ENCODE measurements at places on chromosomes 2 and 18.

- DNase-seq, result no peak
These were observed 69.6 kb downstream of the MDH1 start for GRCh38 chr2:63658176-63658968.

DNA sequence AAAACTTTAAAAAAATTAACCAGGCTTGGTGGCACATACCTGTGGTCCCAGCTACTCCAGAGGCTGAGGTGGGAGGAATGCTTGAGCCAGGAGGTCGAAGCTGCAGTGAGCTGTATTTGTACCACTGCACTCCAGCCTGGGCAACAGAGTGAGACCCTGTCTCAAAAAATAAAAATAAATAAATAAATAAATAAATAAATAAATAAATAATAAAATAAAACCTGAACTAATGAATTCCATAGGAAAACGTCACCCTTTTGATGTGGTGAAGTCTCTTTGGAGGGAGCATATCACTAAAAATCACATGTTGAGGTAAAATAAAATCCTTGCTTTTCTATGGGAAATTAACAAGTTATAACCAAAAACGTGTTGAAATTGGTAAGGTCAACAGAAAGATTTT, 29.6 kb upstream of the ITGAV start:
- DNase-seq, result no peak

- DNase-seq, result no peak
These were observed 81.2 kb upstream of the LTBP1 start for GRCh38 chr2:32865399-32866068.

DNA sequence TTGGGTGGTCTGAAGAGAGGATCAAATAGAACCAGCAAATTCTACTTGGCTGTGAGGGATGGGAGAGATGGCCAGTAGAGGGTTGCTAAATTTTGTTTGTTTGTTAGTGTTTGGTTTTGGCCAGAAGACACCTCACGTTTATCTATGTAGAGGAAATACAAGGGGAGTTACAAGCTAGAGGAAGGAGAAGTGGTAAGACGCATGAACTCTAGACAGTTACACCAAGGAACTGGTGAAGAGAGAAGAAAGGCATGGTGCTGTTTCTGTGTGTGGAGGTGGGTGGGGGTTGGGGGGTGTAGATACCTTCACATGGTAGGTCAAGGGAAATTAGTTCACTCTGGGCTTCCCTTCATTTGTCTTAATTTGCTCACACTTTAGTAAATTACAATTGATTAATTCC, 25.6 kb downstream of the RASGRP3 start:
- DNase-seq, result no peak

DNA sequence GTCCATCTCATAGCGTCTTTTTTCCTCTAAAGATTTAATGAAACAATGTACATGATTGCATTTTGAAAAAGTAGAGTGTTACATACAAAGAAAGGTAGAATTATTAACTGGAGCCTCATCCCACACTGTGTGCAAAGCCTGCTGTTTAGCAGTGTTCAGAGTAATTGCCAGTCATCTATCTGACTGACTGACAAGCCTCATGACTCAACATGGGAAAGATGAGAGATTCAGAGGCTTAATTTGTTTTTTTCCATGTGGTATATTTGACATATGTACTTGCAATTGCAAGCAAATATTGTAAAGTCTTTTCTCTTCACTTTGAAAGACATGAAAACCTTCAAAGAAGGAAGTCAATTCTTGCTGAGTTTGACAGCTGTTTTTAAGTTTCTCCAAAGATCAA, 14.7 kb downstream of the PCARE start:
- DNase-seq, result no peak

- no peak for DNase-seq
These were observed 19.5 kb downstream of the WIPF1 start for GRCh38 chr2:174577967-174578589.

DNA sequence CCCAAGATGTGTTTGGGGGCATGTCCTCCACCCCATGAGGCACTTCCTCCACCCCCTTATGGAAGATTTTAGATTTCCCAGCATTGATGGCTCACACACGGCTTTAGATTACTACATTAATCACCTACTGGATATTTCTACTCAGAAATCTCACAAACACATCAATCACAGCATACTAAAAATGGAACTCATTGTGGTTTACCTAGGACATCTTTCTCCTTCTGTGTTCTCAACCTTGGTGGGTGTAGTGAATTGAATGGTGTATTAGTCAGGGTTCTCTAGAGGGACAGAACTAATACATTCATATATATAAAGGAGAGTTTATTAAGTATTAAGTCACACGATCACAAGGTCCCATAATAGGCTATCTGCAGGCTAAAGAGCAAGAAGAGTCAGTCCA, 82.1 kb upstream of the CYRIA start:
- DNase-seq, result no peak

DNA sequence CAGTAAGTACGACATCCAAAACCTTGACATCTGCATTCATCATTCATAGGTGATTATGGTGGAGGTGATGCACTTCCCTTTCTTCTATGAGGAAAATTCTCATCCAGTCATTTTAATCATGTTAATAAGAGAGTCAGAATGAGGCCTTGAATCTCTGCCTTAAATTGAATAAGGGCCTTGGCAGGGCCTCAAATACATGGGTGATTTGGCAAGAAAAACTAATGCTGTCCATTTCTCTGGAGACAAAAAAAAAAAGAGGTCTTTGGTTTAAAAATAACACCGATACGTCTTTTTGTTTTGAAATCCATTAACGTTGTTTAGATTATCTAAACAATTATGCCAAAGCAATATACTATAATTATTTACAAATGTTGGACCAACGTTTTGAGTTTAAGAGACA, 8.1 kb downstream of the COLEC12 start:
- DNase-seq, result no peak

DNA sequence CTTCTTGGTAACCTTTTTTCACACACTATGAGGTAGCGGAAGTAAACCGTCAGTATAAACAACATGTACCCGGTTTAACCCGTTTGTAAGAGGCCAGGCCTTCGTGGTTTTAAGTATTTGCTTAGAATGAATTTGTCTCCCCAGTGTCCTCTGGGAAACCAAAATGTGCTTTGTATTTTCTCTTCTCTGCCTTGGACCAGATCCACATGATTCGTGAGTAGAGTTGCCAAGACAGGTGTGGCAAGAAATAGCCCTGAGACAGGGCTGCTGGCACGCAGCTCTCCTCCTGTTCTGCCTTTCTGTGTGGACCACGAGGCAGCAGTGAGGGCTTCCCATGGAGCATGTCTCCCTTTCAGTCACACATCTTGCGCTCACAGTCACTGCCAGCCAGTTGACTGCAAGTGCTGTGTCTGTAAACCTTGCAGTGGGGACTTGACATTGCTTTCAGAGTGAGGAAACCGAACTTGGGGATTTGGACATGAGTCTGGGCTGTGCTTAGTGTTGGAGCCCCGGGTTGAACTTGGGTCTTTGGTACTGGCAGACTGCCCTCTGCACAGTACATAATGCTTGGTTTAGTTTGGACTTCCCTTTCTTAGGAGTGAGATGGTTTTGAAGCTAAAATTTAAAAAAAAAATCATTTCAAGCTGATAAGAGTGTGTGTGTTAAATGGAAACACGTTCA, 19.1 kb downstream of the BCL2L11 start:
- no peak for DNase-seq

DNA sequence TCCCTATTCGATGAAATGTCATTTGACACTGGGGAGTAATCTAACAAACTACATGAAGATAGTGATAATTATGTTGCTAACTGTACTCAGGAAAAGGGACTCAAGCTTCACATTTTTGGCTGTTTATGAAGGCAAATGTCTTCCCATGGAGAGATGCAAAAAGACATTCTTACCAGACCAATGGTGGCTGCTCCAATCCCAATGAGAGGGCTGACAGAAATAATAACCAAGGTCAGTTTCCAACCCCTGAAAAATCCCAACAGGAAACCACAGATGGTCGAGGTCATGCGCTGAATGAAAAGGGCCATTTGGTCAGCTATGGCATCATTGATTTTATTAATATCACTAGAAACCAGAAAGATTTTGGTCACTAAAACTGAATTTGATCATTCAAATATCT, 37.6 kb downstream of the ABCB11 start:
- no peak for DNase-seq

DNA sequence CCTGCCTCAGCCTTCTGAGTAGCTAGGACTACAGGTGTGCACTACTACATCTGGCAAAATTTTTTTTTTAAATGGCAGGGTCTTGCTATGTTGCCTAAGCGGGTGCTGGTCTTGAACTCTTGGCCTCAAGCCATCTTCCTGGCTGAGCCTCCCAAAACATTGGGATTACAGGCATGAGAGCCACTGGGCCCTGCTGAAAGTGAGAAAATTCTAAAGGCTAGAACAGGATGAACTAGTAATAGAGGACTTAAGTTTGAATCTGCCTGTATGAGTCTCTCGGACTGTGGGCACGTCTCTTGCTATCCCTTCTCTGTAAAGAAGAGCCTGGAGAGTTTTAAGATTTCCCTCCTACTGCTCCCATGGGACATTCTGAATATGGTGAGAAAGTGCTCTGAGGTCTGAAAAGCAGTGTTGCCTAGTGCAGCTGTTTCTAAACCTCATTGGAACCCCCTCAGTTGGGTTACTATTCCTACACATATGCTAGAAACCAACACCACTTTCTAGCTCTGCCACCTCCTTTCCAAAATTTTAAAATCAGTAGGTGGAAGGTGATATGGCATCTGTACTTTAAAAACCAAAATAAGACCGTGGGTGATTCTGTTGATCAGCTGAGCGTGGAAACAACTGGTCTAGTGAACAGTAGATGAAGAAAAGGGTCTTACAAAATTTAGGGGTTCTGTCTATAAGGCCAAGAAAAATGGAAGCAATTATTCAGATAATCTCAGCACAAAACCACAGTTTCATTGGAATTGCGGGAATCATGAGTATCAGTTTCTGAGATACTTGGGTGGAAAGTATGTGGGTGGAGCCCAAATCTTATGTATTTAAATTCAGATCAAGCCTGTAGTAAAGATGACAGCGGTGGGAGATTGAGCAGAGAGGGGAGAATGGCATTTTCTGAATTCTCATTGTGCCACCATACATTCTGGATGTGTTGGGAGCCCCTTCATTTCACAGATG, 259.8 kb upstream of the CXCR4 start:
- DNase-seq, result no peak

DNA sequence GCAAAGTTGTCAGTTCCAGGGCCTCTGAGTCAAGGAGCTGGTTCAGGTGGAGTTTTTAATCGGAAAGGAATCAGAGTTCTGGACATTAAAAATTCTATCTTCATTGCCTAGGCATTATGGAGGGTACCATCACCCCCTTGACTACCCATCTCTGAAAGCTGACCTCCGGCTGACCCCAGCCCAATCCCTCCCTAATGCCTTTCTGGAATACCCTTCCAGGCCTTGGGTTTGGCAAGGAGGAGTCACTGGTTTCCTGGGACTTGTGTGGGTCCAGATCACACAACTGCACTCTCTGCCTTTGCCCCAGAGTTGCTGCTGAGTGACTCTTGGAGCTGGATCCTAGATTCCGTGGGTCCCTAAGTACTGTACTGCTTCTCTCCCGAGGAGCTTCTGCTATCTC, 1.0 kb upstream of the OSR1 start:
- DNase-seq, result no peak

GRCh38 chr2:158912112-158912511, 56.3 kb upstream of the TANC1 start:
- no peak for DNase-seq

DNA sequence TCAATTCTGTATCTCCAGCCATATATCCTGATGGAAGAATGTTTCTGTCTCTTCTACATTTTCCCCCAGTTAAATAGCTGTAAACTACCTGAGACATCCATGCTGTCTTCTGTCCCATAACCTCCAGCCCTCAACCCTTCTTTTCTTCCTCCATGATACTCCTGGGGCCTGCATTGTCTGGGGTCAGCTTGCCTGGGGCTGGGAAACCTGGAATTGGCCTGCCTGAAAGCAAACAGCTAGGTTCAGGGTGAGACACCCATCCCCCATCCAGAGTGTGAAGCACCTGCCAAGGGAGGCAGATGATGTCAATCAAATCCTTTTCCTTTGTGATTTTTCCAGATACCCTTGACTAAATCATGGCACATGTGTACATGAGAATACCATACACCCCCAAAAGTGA, 313.7 kb upstream of the MGAT5 start:
- DNase-seq, result peak; percentile 3

- DNase-seq, result no peak
These were observed 23.4 kb upstream of the CERS6 start for GRCh38 chr2:168432565-168433186.

- DNase-seq, result no peak
These were observed 69.0 kb downstream of the REV1 start for GRCh38 chr2:99420751-99421299.

GRCh38 chr2:219522111-219523030, 8.1 kb downstream of the ASIC4 start:
- DNase-seq, result no peak

DNA sequence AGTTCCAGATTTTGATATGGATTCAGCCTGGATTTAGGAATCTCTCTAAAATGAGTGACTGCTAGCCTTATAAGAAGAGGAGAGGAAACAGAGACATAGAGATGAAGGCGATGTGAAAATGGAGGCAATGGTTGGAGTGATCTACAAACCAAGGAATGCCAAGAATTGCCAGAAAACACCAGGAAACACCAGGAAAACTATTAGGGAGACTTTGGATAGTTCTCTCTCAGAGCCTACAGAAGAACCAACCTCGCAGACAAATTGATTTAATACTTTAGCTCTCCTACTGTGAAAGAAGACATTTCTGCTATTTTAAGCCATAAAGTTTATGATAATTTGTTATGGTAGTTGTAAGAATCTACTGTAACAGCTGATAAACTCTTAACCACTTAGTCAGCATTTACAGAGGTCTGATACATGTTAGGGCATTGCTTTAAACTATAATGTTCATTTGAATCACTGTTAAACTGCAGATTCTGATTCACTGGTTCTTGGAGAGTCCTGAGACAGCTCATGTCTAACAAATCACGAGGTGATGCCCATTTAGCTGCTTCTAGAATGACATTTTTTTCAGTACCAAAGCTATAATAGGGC, 1702.6 kb upstream of the LRRTM1 start:
- DNase-seq, result peak; percentile 28

DNA sequence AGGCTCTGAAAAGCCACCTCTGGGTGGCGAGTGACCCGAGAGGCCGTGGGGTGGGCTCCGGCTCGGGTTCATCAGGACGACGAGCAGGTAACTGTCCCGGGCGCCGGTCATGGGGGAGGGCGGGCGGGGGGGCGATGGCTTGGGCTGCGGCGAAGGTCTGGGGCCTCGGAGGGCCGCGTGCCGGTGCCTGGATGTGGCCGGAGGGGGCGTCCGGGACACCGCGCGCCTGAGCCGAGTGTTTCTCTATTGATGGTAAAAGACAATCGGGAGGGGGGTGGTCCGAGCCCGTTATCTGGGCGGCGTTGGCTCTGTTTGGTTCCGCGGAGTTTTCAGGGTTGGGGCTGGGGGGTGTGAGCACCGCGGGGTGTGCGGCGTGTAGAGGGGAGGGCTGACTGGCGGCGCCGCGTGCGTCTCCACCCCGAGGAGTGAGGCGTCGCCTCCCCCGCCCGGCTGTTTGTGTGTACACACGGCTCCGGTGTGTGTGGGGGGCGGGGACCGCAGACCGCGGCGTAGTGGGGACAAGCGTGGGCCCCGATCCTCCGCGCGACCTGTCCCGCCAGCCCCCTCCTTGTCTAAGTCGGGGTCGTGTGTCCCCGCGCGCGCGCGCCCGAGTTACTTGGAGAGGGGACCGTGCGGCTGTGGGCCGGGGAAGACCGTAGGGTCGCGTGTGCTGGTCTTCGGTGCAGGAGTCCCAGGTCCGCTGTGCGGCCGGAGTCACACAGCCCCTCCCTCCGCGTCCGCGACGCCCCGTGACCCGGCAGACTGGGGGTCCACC, 1.6 kb downstream of the CTIF start:
- no peak for DNase-seq
